Bone marrow (tissue), 2 donors: ENCODE measurements at places on chromosomes 5 and 9.

- DNase-seq = peak; percentile 27
These were observed 317.2 kb downstream of the DEPDC1B start for GRCh38 chr5:60382716-60383115.

GRCh38 chr9:114616684-114617520 lies 5.8 kb downstream of the TMEM268 start:
- DNase-seq = peak; percentile 58

GRCh38 chr9:135136991-135137832 lies 49.7 kb downstream of the OLFM1 start:
- no peak for DNase-seq

GRCh38 chr5:163532171-163533084 lies 27.0 kb downstream of the MAT2B start:
- no peak for DNase-seq

- no peak for DNase-seq
These were observed 2.1 kb upstream of the TRMO start for GRCh38 chr9:97924386-97924785.
